GOT3 (cell line): ENCODE measurements at places on chromosomes 3 and 15.

GRCh38 chr3:50050361-50050760 lies 38.4 kb upstream of the RBM5 start:
- no peak for DNase-seq

GRCh38 chr3:52298149-52299098 lies 10.8 kb downstream of the GLYCTK start:
- no peak for DNase-seq

DNA sequence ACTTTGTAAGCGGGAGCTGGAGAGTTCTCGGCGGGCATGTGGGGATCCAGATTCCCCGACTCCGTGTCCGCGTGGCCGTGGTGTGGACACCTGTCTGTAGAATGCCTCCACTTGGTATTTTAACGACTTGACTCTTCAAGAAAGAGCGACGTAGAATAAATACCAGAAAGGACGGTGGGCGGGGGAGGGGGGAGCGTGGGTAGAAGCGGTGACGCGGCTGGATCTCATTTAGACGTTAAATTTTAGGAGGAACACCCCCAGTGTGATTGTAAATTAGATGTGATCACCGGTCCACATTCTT lies 620 bp upstream of the PYGO1 start:
- DNase-seq: no peak

DNA sequence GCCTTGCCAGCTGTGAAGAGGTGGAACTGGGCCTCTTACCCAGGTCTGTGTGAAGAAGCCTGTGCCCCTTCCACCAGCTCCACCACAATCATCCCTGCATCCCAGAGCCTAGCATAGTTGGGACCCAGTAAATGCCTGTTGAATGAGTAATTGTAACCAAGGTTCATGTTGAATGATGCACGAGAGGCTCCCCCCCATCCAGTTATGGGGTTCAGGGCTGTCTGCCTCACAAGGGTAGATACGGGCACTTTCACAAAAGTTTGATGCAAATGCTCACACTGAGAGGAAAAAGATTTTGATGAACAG lies 29.5 kb upstream of the TSEN2 start:
- no peak for DNase-seq

DNA sequence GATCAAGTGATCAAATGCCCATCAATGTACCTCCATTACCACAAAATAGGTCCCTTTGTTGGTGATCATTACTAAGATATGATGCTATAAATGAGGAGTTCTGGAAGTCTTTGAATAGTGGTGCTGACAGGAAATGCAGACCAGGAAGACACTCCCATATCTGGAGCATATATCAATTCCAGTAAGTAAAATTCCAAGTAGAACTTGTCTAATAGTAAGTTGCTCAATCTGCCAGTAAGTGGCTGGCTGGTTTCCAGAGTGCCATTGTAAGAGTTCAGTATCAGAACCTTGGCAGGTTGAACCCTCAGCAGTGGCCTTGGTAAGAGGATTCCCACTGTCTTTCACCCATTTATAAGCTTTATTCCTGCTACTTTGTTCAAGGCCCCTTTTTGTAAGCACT lies 379.9 kb upstream of the RBMS3 start:
- no peak for DNase-seq

GRCh38 chr3:197320582-197320981 lies 22.2 kb upstream of the DLG1 start:
- no peak for DNase-seq

DNA sequence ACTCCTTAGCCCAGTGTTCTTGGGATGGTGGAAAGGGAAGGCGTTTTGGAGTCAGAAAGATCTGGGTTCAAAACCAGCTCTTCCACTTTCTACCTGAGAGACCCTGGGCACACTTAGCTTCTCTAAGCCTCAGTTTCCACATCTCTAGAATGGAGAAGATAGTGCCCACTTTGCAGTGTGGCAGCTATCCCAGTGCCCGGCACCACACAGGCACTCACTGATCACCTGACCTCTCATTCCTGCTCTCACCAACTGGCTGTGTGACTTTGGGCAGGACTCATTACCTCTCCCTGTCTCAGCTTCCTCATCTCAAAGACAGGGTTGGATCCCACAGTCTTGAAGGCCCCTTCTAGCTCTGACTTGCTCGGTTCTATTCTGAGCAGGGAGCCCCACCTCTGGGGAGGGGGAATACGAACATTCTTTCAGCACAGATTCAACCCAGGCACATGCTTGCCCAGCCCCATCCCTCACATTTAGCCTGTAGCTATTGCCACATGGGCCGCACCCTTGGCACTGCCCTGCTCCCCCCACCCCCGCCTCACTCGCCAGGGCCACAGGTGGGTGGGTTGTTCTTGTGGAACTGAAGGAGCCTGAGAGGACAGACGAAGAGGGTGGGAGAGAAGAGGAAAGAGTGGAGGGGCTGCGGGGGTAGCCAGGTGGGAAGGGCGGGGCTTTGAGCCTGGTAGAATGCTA lies 39.2 kb downstream of the EPHB3 start:
- DNase-seq: no peak

- DNase-seq: no peak
Measured at GRCh38 chr3:133014325-133014724, 23.9 kb upstream of the TMEM108 start.

DNA sequence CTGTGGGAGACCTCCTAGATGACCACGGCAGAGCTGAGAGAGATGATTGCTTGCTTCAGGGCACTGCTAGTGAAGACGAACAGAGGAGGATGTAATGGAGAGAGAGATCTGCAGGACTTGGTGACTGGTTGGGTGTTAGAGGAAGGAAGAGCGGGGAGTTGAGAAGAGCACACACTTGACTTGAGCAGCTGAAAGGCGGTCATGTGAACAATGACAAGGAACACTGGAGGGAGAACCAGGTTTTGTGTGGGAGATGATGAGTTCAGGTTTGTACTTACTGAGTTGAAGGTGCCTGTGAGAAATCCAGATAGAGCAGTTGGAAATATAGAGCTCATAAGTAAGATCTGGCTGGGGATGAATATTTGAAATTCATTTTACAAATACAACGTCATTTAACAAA lies 40.3 kb downstream of the CDAN1 start:
- no peak for DNase-seq

GRCh38 chr3:165817160-165817709 lies 20.0 kb downstream of the BCHE start:
- no peak for DNase-seq

DNA sequence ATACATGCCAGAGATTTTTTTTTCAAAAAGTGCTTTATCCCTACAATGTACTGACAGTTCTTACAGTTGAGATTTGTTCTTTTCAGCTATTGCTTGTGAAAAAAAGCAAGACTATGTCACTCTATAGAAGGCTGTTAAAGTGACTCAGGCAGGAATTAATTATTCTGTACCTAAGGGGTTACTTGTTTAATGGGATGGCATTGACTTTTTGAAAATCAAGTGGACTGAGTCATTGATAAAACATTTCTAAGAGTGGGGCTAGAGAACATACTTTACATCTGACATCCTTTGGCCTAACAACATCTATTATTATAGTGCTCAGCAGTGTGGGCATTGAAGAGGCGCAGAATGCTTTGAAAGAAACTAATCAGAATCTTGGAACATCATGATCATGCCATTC lies 34.3 kb downstream of the INTS14 start:
- DNase-seq: no peak
